ENCODE measurements at places on chromosomes 6 and 20. TPM values are rescaled to one million over a fixed set of nuclear protein-coding genes. Genes with fewer than 3 reads are reported as not detected.

ASCC3 gene
- 80.7 TPM for total RNA-seq

- H3K27ac ChIP-seq: no peak overlapping the region
- H3K36me3 ChIP-seq: no peaks in the 10 kb centered on the region
- no peak for DNase-seq
- H3K4me3 ChIP-seq: no peak overlapping the region
- H3K4me1 ChIP-seq: peaks cover 28% of the 10 kb centered on the region
- no peaks in the 10 kb centered on the region for H3K27me3 ChIP-seq
Measured at GRCh38 chr20:10579942-10580341, 93.9 kb downstream of the JAG1 start.

DNA sequence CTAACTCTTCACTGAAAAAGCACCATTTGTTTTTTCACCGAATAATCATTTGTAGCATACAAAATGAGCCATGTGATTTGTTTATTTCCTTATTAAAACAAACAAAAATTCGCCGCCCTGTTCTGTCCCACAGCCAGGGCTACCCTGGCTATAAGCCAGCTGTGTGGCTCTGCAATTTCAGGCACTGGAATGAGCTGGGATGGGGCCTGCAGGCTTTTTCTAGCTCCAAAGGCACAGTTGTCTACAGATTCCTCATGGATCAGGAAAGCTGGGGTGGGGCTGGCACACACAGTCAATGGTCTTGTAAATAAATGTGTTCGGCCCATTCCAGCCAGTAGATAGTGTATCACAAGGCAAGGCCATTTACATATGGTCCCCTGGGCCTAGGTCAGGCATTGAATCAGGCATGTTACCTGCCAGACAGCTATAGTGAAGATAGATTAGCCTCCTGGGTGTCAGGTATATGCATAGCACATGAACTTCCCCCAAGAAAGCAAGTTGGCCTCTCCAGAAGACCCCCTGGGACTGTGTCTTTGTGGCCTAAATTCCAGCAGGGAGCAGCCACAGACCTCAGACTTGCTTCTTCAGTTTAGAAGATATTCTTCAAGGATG lies 608.9 kb downstream of the MAFB start:
- no peaks in the 10 kb centered on the region for H3K27me3 ChIP-seq
- peak; percentile 10 for DNase-seq
- no peak overlapping the region for H3K4me3 ChIP-seq
- H3K27ac ChIP-seq: no peak overlapping the region
- peaks cover 54% of the 10 kb centered on the region for H3K4me1 ChIP-seq
- peaks cover 15% of the 10 kb centered on the region for H3K36me3 ChIP-seq

- H3K4me1 ChIP-seq: no peaks in the 10 kb centered on the region
- no peaks in the 10 kb centered on the region for H3K36me3 ChIP-seq
- no peaks in the 10 kb centered on the region for H3K27me3 ChIP-seq
- no peak for DNase-seq
Measured at GRCh38 chr6:92568541-92568940, 850.8 kb downstream of the EPHA7 start.

DNA sequence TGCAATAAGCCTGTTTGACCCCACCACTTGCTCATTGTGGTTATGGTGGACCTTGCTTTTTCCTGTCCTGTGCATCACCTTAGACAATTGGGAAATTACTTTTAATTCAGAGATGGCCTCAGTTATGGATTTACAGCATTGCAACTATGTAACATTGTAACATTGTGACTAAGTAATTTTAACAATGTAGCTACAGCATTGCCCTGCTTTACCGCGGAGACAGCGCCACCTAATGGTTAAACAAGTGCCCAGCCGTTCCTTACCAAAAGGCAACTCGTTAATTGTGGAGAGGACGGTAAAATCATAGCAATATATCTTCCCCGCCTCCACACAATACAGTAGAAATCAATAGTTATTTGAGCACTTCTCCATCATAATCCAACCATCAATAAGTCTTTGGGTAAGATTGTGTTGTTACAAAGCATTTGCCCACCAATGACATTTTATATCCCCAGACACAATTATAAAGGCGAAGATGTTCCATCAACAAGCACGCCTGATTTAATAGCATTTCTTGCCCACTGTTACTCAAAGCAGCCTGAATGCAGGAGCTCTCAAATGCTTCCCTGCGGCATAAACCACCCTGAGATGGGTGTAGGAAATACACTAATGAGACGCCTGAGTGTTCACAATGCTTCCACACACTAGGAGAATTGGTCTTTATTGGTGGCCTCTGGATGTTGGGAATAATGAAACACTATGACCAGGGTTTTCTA lies 93.7 kb downstream of the PROKR2 start:
- no peak overlapping the region for H3K27ac ChIP-seq
- H3K4me1 ChIP-seq: peaks cover 3% of the 10 kb centered on the region
- H3K36me3 ChIP-seq: no peaks in the 10 kb centered on the region
- H3K4me3 ChIP-seq: no peak overlapping the region
- peak; percentile 69 for DNase-seq

DNA sequence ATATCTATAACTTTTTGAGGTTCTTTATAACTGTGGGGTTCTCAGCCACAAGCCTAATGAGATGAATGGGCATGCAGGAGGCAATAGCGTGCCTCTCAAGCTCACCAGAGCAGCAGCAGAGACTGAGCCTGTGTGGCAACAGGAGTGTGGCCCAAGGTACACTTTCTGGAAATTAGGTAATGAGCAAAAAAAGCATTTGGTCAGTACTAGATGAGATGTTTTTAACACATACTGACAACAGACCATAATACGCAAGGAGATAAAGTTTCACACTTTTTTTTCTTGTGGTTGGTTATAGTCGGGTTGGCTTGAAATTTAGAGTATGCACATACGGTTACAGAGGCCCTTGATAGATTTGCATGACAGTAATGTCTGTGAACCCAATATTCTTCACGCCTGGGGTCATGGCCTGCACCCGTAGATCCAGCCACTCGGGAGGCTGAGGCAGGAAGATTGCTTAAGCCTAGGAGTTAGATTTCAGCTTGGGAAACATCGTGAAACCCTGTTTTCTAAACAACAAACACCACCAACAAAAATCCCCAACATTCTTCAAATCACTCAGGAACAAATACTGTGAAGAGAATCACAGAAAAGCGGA lies 300.1 kb downstream of the GMDS start:
- no peak overlapping the region for H3K4me3 ChIP-seq
- peak overlapping the region; percentile 42 for H3K27ac ChIP-seq
- no peaks in the 10 kb centered on the region for H3K27me3 ChIP-seq
- no peaks in the 10 kb centered on the region for H3K36me3 ChIP-seq
- peaks cover 20% of the 10 kb centered on the region for H3K4me1 ChIP-seq

DNA sequence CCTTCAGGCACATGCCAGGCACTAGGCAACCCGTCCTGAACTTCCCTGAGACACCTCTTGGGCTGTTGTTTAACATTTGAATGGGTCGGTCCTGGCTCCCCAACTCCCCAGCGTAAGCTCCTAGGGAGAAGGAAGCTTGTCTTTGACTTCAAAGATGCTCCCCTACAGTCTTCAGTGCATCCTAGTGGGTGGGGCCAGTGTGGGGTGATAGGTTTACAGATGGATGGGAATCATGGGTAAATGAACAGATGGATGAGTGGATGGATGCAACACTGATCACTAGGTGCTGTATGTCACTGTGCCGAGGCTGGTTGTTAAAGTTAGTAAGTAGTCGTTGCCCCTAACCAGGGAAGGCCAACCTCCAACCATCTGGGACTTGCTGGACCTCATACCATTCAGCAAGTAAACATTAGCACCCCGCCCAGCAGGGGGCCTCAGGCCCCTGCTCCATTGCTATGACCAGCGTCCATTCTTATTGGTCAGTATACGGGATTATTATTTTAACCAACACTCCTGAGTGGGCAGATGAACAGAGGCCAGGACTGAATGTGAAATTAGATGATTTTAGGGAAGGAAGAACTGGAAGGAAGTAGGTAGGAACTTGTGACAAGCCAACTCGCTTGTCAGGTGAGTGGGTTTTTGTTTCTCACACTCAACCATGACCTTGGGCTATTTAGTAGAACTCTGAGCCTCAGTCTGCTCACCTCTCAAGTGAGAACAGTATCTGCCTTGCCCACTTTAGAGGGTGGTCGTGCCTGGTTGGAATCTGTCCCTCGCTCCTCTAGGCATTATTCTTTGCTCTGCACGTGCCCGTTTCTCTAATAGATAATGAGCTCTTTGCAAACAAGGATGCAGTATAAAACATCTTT lies 82.9 kb upstream of the FOXP4 start:
- no peak overlapping the region for H3K27ac ChIP-seq
- H3K4me1 ChIP-seq: peaks cover 25% of the 10 kb centered on the region
- peaks cover 72% of the 10 kb centered on the region for H3K27me3 ChIP-seq
- H3K36me3 ChIP-seq: no peaks in the 10 kb centered on the region
- DNase-seq: no peak

DNA sequence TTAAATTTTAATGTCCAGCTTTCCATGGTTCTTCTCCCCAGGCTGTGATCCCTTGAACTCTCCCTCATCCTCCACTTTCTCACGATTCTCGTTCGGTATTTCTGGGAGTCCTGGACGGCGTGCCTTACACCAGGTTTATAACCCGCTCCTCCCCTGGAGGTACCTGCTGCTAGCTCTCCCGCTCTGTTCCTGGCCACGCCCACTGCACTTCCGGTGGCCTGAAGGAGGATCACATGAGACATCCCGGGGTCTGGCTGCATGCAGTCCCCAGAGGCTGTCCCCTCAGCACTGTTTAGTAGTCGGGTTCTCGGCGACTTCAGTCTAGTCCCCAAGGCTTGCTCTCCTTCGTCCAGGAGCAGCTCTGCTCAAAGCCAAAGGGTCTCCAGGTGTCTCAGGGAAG lies 28.4 kb upstream of the GCLC start:
- no peaks in the 10 kb centered on the region for H3K27me3 ChIP-seq
- peak overlapping the region; percentile 43 for H3K27ac ChIP-seq
- H3K4me3 ChIP-seq: no peak overlapping the region
- H3K36me3 ChIP-seq: peaks cover 7% of the 10 kb centered on the region
- DNase-seq: peak; percentile 49
- peaks cover 5% of the 10 kb centered on the region for H3K4me1 ChIP-seq

- no peak for DNase-seq
- no peak overlapping the region for H3K27ac ChIP-seq
- H3K27me3 ChIP-seq: peaks cover 4% of the 10 kb centered on the region
- H3K4me3 ChIP-seq: no peak overlapping the region
- H3K36me3 ChIP-seq: no peaks in the 10 kb centered on the region
Measured at GRCh38 chr20:35299780-35300179, 7.6 kb upstream of the FAM83C start.

- no peak overlapping the region for H3K27ac ChIP-seq
- H3K36me3 ChIP-seq: no peaks in the 10 kb centered on the region
- peaks cover 33% of the 10 kb centered on the region for H3K4me1 ChIP-seq
- peak; percentile 72 for DNase-seq
Measured at GRCh38 chr6:16759646-16760515, 1.4 kb downstream of the ATXN1 start.

- no peak overlapping the region for H3K4me3 ChIP-seq
- H3K27ac ChIP-seq: no peak overlapping the region
- peaks cover 8% of the 10 kb centered on the region for H3K36me3 ChIP-seq
- peaks cover 4% of the 10 kb centered on the region for H3K4me1 ChIP-seq
- no peaks in the 10 kb centered on the region for H3K27me3 ChIP-seq
Measured at GRCh38 chr6:157267109-157267611, 56.2 kb downstream of the TMEM242 start.

- no peaks in the 10 kb centered on the region for H3K4me1 ChIP-seq
- no peaks in the 10 kb centered on the region for H3K36me3 ChIP-seq
- no peak for DNase-seq
- no peak overlapping the region for H3K27ac ChIP-seq
- peaks cover 4% of the 10 kb centered on the region for H3K27me3 ChIP-seq
Measured at GRCh38 chr20:40477805-40478204, 211.2 kb downstream of the MAFB start.

GRCh38 chr6:5250911-5251310 lies 9.8 kb downstream of the LYRM4 start:
- H3K27ac ChIP-seq: no peak overlapping the region
- no peak overlapping the region for H3K4me3 ChIP-seq
- H3K4me1 ChIP-seq: peaks cover 4% of the 10 kb centered on the region
- no peaks in the 10 kb centered on the region for H3K27me3 ChIP-seq
